ENCODE measurements at places on chromosomes 7 and 10.

DNA sequence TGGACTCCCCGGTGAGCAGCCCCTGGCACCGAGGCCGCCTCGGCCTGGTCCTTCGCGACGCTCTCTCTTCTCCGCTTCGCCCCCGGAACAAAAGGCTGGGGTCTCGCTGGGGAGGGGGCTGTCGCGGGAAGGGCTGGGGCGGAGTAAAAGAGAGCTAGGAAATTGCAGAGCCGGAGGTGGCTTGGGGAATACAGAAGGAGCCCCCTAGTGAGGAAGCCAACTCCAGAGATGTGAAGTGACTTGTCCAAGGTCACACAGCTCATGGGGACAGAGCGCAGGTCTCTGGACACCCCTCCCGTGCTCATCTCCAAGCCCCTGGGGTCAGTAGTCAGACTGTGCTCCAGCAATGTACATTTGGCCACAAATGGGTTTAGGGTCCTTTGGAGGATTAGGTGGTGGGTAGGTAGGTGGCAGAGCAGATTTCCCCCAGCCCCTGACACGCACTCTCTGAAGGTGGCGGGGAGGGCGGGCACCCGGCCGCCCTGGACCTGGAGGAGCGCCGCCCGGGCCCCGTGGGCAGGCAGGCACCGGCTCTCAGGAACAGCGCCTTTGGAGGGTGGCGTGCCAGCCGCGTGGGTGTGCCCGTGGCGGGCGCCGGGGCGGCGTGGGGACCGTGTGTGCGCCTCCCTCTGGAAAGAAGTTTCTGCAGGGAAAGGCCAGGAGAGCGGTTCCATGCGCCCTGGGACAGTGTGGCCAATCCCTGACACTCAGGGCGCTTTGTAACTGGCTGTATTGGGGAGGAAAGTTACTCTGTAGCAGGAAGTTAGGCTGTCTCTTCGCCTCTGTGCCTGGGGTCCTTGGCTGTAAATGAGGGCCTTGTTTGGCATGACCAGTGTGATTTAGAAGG is 910 bp downstream of the WIPF3 start:
- no peak for DNase-seq

GRCh38 chr7:157832421-157832820 is 495.6 kb downstream of the DNAJB6 start:
- no peak for DNase-seq

- DNase-seq, result no peak
These were observed 179.6 kb upstream of the GALNT17 start for GRCh38 chr7:70952311-70952710.

GRCh38 chr10:48932831-48933664 is 6.6 kb downstream of the LRRC18 start:
- no peak for DNase-seq
